ENCODE measurements at places on chromosomes 5 and 9. TPM values are rescaled to one million over a fixed set of nuclear protein-coding genes. Genes with fewer than 3 reads are reported as not detected.

Gene EIF4E1B
- not detected for total RNA-seq

Gene PCDHA4
- not detected for total RNA-seq

Gene IL13
- total RNA-seq: 0.20 TPM

Gene ENTPD2
- total RNA-seq: not detected

Gene ZFP37
- total RNA-seq: 1.5 TPM

Gene ECM2
- not detected for total RNA-seq

Gene WWC1
- 5.4 TPM for total RNA-seq

Gene GPR150
- 1.8 TPM for total RNA-seq

Gene NUTM2F
- total RNA-seq: not detected

Gene ACTBL2
- total RNA-seq: not detected

Gene DTWD2
- 1.9 TPM for total RNA-seq

Gene SLC25A25
- total RNA-seq: 16.3 TPM

Gene SHB
- 1.5 TPM for total RNA-seq

Gene HRH2
- total RNA-seq: 2.8 TPM

Gene LVRN
- not detected for total RNA-seq

Gene ABO
- 2.1 TPM for total RNA-seq

Gene BRINP1
- total RNA-seq: not detected

Gene RNF44
- total RNA-seq: 288 TPM

Gene SPINK6
- not detected for total RNA-seq

Gene TOMM5
- total RNA-seq: 34.3 TPM

Gene PTPDC1
- total RNA-seq: 2.8 TPM

Gene SLCO4C1
- total RNA-seq: 0.17 TPM

Gene CAMK2A
- total RNA-seq: not detected

Gene SLCO6A1
- not detected for total RNA-seq

Gene MED22
- total RNA-seq: 23.6 TPM

Gene ZNF618
- total RNA-seq: 1.7 TPM

Gene CDC20B
- not detected for total RNA-seq

Gene TIMD4
- 1.5 TPM for total RNA-seq

Gene NEUROG1
- not detected for total RNA-seq

Gene GPX3
- 0.22 TPM for total RNA-seq

Gene TMOD1
- total RNA-seq: 0.86 TPM

Gene NKD2
- not detected for total RNA-seq

Gene CDC25C
- total RNA-seq: not detected

Gene CDKN2B-AS1
- 1.7 TPM for total RNA-seq
